Brain (organoid and tissue), 16 donors: ENCODE measurements at places on chromosomes 3 and 15. TPM values are rescaled to one million over a fixed set of nuclear protein-coding genes. Genes with fewer than 3 reads are reported as not detected.

CHRFAM7A gene
- polyA plus RNA-seq, result 0.61 TPM

DNA sequence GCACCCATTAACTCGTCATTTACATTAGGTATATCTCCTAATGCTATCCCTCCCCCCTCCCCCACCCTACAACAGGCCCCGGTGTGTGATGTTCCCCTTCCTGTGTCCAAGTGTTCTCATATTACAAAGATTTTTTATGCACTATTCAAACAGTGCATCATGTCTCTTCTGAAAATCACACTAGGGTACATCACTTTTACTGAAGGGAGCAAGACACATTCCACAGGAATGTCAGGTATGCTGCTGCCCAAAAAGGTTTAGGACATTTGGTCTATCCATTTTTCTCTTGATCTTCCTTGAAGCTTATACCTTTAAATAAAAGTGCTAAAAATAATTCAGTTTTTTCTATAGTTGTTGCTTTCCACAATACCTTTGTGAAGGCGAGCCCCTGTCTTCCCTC, 9.2 kb upstream of the EPHA3 start:
- DNase-seq, result no peak

PTX3 gene
- 0.81 TPM for polyA plus RNA-seq

GP5 gene
- polyA plus RNA-seq, result not detected

DNA sequence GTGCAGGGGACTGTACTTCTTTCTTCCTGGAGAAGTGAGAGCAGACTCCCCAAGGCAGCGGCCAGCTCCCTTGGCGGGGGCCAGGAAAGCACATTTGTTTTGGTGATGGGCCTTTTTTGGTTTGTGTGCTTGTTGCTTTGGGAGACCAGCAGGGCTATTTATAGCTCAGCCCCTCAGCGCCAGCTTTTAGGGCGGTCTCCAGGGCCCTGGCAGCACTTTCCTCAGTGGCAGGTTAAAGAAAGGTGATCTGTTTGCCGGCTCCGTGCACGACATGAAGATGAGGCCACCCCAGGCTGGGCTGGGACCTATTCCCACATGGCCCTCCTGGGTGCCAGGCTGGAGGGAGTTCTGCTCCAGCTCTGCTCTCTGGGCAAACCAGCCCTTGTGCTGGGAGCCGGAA, 21.8 kb downstream of the SLC6A11 start:
- DNase-seq, result peak; percentile 47

GRCh38 chr3:161854232-161854771, 357.7 kb downstream of the OTOL1 start:
- DNase-seq, result no peak

GRCh38 chr3:7779331-7779730, 722.3 kb upstream of the LMCD1 start:
- DNase-seq, result no peak

GRCh38 chr15:28098766-28099554, at the start of gene OCA2:
OCA2 (minus strand) TSS chr15:28099315; CDS start chr15:28081874, 17,441 bp downstream.
- no peak for DNase-seq

DNA sequence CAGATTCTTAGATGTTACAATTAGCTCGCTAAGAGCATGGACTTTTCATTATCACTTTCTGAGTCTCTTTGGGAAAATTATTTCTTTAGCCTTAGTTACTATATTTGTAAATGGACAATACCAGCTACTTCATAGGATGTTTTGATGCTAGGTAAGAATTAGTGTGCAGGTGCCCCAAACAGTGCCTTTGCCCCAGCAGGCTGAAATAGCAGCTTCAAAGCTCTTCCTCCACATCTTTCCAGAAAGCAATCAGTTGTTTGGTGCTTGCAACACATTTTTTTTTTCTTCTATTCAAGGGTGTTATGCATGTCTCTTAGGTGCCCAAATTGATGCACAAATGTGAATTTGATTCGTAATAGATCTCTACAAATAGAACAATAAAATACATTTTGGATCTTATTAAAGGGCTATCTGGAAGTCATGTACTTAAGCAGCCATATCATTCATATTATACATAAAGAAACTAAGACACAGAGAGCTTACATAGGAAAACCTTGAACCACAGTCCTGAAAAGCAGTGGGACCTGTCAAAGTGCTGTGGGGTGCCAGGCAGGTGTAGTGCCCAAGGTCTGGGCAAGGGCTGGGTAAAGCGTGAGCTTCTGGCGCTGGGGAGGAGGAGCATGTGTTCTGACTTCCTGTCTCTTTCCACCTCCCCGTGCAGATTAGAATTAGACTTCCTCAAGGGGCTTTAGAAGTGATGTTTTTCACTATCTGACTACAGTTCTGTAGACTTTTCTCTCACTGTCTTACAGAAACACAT, 62.9 kb downstream of the FNDC3B start:
- no peak for DNase-seq

- no peak for DNase-seq
Measured at GRCh38 chr3:123789160-123789559, 95.0 kb downstream of the MYLK start.

GRCh38 chr15:59371458-59372351, 966 bp downstream of the MYO1E start:
- no peak for DNase-seq

GRCh38 chr15:51171634-51171932, 76.9 kb upstream of the TNFAIP8L3 start:
- no peak for DNase-seq

GPR62 gene
- polyA plus RNA-seq, result 8.9 TPM

DNA sequence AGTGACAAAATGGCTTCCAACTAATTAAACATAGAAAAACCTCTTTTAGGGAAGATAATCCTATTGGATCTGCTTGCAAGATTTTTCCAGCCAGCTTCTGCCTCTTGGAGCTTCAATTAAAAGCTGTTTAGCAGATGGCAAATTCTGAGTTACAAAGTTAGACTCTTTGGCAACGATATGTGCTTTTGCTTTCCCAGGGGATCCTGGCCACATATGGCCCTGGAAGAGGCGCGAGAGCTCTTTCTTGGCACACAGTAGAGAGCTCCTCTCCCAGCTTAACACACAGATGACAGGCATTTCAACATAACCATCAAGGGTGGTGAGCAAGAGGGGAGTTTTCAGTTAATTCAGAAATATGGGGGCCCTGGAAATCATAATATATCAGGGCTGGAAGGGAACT, 41.6 kb upstream of the GALNT15 start:
- DNase-seq, result peak; percentile 50

- no peak for DNase-seq
Measured at GRCh38 chr3:102736288-102736974, 301.6 kb downstream of the ZPLD1 start.

DNA sequence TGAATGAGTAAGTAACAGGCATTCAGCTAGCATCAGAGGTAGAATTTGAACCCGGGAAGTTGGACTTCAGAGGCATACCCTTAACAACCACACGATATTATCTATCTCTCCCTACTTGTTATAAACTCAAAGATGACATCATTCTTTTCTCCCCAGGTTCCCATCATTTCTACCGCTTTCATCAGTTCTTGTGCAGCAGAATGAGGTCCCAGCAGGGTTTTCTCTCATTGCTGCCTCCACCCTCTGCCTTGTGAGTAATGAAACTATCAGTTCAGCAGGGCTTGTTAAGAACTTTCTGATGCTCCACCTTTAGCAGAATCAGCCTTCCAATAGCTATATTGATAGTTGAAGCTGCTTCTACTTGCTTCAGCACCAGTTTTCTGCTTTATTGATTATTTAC, 487.5 kb upstream of the KCNMB2 start:
- no peak for DNase-seq

DNA sequence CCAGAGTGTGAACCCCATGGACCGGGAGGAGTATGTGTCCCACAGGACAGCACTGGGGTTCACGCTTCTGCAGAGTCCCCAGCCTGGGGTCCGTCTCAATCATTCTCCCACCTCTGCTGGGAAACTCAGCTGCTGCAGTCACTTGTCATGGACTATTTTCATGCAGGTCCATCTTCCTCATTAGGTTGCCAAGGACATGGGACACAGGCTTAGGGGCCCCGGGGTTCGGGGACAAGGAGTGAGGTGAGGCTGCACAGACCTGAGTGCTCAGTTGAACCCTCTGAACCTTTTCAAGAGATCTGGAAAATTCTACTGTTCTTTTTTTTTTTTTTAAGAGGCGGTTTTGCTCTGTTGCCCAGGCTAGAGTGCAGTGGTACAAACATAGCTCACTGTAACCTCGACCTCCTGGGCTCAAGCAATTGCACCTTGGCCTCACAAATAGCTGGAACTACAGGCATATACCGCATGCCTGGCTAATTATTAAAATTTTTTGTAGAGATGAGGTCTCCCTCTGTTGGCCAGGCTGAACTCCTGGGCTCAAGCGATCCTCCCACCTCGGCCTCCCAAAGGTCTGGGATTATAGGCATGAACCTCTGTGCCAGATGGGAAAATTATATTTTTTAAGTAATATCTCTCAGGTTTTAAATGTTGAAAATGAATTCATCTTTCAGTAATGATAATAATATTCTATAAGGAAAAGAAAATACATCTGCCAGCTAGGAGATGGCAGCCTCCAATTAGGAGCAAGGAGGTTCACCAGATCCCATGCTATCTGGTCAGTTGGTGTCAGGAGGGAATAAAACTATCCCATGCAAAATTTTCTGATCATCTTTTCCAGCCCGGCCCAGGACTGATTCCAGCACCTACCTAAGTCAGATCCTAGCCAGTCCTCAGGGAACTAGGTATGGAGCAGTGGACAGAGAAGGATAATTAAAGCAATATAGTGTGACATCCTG, 45.2 kb downstream of the RPN1 start:
- no peak for DNase-seq

DNA sequence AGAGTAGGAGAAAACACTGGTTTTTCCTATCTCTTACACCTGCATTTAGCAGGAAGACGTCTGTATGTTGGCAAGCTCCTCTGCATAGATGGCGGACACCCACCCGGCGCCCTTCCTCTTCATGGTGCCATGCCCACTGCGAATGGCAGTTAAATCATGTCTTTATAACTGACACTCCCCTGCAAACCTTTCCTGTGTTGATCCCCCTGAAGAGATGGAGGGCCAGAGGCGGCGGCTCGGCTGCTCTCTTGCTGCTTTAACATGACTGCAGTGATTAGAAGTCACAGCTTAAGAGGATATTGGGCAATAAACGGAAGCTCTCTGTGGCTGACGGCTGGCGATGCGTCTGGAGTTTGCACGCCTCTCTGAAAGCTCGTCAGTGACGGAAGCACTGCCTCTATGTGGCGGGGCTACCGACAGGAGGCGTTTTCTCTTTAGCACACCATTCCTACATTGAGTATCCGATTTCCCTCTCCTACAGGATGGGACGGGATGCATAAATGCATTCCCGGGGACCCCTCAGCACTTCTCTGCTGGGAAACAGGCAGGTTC, 25.5 kb upstream of the SNRPA1 start:
- no peak for DNase-seq

FOXL2NB gene
- polyA plus RNA-seq, result not detected

GRCh38 chr3:32842531-32842931, 24.7 kb downstream of the TRIM71 start:
- no peak for DNase-seq

- no peak for DNase-seq
Measured at GRCh38 chr15:29937956-29938355, 115.7 kb upstream of the TJP1 start.

DNA sequence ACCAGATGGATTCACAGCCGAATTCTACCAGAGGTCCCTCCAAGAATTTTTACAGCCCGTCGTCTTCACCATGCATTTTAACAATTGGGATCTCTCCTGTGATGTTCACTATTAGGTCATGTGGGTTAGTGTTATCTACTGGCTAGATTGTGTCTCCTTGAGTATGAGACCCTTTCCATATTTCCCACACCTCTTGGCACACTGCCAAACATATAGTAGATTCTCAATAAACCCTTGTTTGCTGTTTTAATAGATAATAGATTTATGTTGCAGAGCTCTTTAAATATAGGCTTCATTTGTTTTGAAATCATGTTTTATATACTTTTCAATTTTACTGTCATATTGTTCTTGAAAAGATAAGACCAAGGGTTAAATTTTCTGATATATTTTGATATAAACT, 34.9 kb upstream of the ADGRG7 start:
- no peak for DNase-seq

PAK6 gene
- 8.8 TPM for polyA plus RNA-seq

LRTM1 gene
- not detected for polyA plus RNA-seq

DNA sequence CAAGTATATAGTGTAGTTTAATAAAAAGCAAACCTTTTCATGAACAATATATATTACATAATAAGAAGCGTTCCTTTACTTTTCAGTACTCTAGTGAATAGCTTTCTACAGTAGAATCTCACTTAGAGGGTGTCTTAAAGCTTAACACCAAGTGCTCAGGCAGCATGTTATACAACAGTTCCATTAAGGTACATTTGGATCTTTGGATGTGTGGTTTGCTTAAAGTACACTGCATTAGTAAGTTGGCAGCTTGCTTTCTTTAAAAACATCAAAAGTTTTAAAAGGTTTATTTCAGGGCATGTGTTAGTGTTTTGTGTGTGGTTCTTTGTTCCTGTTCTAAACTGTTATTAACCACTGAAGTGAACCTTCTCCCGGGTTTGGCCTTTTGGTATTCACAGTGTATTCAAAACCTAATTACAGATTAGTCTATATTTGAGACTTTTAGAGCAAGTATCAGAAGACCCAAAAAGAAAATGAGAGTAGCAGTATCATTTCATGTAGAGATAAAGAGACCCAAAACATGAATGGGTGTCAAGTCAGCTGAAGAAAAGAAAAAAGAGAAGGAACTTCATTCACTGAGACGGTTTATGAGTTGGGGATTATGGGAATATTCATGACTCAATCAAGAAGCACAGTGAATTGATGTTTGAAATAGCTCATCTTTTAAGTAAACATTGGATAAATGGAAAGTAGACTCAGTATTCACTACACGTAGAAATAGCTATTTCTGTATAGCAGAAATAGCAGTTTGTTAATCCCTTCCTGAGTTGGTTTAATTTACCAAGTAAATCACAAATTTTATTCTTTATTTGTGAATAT, 93.9 kb downstream of the OPA1 start:
- DNase-seq, result peak; percentile 76

CCR2 gene
- not detected for polyA plus RNA-seq

DNA sequence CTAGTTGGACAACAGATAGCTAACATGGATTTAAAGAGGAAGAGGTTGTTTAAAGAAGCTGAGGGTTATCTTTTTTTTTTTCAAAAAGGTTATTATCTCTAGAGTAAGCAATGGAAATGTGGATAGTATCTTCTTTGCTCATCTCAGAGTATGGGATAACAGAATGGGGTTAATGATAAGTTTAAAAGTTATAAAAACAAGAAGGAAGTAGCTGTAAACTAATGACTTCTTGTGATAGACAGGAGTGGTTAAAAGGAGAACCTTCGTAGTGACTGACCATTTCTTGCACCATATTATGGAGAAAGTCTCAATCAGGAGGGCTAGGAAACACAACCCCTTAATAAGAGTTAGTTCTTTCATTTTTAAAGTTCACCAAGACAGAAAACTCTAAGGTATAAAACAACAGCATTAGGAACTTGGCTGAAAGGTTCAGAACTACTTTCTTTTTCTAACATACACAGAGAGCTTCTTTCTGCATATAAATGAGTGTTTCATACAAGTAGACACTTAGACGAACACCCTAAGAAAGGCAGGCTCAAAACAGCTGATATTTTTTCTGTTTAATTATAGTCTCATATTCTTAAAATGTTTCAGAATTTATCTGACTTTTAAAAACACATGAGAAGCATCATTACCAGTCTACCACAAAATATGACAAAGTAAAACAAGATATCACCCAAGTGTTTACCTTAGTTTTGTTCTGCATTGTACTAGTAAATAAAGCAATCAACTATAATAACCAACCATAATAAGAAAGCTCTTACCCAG, 140.0 kb downstream of the MEIS2 start:
- DNase-seq, result no peak

CFAP20DC gene
- 3.1 TPM for polyA plus RNA-seq

- DNase-seq, result no peak
Measured at GRCh38 chr3:117541721-117542120, 832.1 kb downstream of the TUSC7 start.

- no peak for DNase-seq
Measured at GRCh38 chr15:85646538-85647091, 148.1 kb downstream of the KLHL25 start.

- no peak for DNase-seq
Measured at GRCh38 chr3:17936736-17937480, 194.5 kb upstream of the TBC1D5 start.
